Neuronal stem cell (in vitro differentiated cells): ENCODE measurements at places on chromosomes 5 and 9.

- DNase-seq = no peak
Observed at GRCh38 chr9:72506615-72507014, 14.8 kb upstream of the TMC1 start.

GRCh38 chr5:122078116-122079110 lies at the start of gene LOX:
TSS of gene LOX (minus strand) at chr5:122078259. CDS start at chr5:122077985, 274 bp downstream.
- peak; percentile 49 for DNase-seq

DNA sequence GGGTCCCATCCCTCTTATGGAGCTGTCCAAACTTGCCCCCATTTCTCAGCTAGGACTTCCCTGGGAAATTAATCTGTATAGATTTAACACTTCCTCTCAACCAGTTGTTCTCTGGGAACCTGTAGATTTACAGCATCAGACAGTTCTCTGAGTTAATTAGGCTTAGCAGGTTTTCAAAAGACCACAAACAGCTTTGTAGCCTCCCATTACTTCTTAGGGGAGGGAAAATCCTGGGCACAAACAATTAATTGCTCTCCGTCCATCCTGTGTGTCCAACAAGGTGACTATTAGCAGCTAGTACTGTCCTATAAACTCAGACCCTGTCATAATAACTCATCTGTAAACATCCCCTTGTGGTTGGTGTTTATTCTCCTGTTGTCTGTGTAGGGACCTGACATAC lies 197.9 kb downstream of the GOLPH3 start:
- DNase-seq = no peak

GRCh38 chr5:179343021-179343718 lies 2.1 kb downstream of the ADAMTS2 start:
- DNase-seq = no peak

DNA sequence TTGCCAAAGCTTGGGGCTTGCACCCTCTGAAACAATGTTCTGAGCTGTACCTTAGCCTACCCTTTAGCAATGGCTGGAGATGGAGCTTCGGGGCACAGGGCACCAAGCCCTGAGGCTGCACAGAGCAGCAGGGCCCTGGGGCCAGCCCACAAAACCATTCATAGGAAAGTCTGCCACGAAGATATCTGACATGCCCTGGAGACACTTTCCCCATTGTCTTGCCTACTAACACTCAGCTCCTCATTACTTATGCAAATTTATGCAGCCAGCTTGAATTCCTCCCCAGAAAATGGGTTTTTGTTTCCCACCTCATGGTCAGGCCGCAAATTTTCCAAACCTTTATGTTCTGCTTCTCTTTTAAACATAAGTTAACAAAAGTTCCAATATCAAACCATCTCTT lies 105.7 kb downstream of the DTWD2 start:
- DNase-seq = no peak

GRCh38 chr5:10762776-10763500 lies 1.9 kb upstream of the DAP start:
- DNase-seq = no peak

- no peak for DNase-seq
Observed at GRCh38 chr5:88404405-88404804, 135.8 kb upstream of the TMEM161B start.

DNA sequence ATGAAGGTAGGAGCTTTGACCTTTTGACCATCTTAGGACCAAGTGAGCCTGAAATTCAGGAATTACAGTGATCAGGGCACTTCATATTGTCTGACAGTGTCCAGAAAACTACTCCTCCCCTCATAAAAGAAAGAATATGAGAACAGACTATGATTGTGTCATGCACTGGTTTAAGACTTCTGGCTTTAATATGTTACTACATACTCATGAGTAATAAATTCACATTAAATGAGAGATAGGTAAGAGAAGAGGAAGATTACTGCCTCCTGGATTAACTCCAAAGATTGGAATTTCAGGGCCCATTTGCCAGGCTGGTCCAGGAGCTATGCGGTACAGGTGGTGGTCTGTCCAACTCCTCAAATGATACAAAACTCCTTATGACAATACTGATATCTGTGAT lies 213.5 kb upstream of the ADRA1B start:
- DNase-seq = no peak

GRCh38 chr9:89781838-89782540 lies 177.2 kb downstream of the GADD45G start:
- DNase-seq = no peak

- no peak for DNase-seq
Observed at GRCh38 chr9:131167146-131167692, 41.8 kb downstream of the NUP214 start.

- no peak for DNase-seq
Observed at GRCh38 chr9:133509179-133510083, 15.3 kb downstream of the MYMK start.

DNA sequence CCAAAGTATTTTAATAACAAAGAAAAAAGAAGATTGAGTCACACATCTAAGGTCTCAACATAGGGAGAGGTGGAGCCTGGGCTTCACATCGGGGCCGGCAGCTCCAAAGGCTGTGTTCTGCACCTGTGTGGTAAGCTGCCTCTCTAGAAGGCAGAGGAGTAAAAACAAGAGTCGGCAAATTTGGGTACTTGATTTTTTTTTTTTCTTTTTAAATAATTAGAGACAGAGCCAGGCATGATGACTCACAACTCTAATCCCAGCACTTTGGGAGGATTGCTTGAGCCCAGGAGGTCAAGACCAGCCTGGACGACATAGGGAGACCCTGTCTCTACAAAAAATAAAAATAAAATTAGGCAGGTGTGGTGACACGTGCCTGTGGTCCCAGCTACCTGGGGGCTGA lies 4.7 kb downstream of the URM1 start:
- no peak for DNase-seq

DNA sequence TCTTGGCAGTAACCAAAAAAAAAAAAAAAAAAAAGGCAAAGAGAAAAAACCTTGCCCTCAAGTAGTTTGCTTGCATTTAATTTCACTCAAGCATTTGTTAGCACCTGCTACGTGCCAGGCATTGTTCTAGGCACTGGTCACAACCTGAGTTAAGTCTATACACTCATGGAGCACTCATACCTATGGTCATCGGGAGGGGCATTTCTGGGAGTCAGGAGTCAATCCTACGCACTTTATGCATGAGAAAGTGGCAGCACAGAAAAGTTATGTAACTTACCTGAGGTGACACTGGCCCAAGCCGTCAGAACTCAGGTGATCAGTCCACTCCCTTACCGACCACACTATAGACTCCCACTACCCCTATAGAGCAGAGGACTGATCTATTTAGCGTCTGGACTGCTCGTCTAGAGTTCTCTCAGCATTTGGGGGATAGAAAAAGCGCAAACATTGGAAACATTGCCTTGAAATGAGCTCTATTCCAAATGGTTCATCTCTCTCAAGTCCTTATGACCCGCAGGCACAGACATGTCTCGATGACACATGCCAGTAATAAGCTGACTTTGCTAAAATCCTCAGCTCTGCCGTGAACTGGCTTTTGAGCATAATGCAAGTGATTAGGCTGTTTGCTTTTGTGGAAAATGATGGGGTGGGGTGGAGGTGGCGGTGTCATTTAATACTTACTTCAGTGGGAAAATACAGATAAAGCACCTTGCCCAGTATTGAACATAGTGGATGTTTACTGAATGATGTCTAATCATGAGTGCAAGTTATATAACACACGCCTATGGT lies 160.2 kb downstream of the ARHGEF28 start:
- no peak for DNase-seq
